ENCODE measurements at places on chromosomes 1 and 21.

DNA sequence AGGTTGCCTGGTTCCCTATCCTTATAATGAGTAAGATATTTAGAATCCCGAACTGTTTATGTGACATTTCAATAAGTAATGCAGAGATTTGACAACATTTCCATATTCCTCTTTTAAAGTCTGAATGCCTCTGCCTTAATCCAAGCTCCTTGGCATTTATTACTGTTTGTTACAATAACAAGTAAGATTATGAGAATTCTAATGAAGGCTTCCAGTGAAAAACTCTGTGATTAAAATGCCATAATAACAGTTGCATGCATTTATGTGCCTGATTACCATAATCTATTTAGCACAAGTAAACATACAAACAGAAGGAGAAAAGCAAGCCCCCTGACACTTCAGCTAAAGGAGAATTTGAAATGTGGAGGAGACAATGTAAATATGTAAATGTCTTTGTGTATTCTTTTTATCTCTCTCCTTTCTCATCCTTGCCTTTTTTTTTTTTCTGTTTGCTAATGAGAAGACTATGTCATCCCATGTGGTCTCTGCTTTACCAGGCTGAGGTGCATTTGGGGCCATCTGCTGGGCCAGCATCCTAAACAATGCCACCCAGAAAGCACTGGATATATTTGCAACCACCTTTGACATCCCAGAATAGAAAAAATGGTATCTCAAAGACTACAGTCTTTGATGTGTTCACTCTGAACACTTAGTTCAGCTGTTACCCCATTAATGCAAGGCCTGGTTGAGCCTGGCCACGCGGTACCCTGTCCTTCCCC, 17.2 kb upstream of the OLIG2 start:
- no peak for DNase-seq

GRCh38 chr1:16213013-16213412, 561 bp upstream of the ARHGEF19 start:
- DNase-seq = no peak

DNA sequence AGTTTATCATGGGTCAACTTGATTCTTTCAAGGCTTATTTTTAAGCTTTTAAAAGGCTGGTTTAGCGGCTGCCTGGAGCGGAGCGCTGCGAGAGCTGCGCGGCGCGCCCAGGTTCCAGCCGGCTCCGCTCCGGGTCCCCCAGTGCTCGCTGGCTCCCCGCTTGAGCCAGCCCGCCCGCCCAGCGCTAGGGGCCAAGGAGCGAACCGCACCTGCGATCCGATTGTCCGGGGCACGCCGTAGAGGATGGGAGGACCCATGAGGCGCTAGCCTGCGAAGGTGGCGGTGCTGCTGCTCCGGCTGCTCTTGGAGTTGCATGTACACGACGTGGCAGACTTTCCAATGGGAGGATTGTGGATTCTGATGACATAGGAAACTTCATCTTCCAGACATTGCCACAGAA, 9.9 kb upstream of the CFHR4 start:
- no peak for DNase-seq

GRCh38 chr1:166122873-166123466, 43.8 kb downstream of the FAM78B start:
- no peak for DNase-seq

GRCh38 chr1:89567797-89568196, 43.2 kb downstream of the LRRC8B start:
- no peak for DNase-seq

GRCh38 chr1:114097109-114097508, 56.6 kb downstream of the SYT6 start:
- no peak for DNase-seq
